ENCODE measurements at places on chromosomes 12 and 14.

GRCh38 chr12:11653215-11653753, 3.8 kb downstream of the ETV6 start:
- DNase-seq: no peak

DNA sequence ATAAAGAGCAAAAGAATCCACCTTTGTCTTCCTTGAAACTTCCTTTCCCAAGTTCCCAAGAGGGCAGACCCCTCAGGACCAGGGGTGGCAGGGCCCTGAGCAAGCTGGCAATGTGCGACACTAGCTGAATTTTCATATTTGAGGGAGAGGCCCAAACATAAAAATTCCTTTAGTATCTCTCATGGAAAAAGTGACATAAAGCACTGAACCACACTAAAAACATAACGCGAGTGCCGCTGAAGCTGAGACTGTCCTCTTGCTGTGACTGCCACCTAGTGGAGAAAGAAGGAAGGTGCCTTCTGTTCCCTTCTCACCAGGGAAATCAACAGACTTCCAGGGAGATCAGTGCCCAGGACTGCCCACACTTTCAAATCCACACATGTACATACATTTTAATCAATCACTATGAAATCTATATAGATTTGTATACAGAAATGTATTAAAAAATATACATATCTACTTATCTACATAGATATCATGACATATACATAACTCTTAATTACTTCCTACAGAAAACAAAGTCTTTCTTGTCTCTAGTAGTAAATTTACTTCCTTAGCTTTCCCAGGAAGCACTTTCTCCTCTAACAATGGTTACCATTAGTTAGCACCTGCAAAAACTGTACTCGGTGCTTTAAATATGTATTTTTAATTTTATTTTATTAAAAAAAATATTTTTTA, 53.8 kb downstream of the SSH1 start:
- peak; percentile 50 for DNase-seq

GRCh38 chr12:120404271-120404670, 33.6 kb upstream of the COX6A1 start:
- DNase-seq: no peak

DNA sequence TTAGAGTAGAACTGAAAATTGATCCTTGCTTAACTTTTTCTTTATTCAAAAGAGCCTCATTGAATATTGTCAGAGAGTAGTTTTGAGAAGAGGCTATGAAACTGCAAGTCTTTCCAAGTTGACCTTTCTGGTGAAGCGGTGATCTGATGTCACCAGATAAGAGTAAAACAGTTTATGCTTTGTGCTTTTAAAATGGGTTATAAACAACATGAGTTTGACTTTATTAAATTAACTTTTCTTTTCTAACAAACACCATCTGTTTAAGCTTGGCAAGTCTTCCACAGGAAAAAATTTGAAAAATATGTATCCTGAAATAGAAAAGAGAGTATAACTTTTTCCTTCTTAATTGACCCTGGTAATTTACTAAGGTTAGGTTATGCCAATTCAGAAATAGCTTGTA, 408.7 kb upstream of the NOVA1 start:
- DNase-seq: no peak

DNA sequence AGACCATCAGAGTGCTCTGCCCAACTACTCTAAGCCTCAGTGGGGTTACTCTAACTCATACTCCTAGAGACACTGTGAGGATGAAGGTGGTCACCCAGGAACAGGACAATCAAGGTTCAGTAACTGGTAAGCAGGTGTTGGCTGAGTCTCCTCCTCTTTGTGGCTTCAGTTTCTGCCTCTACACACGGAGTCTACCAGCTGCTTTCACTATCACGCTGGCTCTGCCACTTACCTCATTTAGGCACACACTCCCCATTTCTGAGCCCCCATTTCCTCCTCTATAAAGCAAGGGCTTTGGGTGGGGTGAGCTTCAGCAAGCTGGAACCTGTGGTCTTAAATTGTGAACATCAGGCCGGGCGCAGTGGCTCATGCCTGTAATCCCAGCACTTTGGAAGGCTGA, 7.3 kb upstream of the TCHP start:
- no peak for DNase-seq

GRCh38 chr14:43877351-43877960, 629.6 kb downstream of the FSCB start:
- DNase-seq: peak; percentile 51

- no peak for DNase-seq
Measured at GRCh38 chr14:63032076-63032475, 13.2 kb downstream of the KCNH5 start.

GRCh38 chr12:47121146-47121545, 41.4 kb upstream of the AMIGO2 start:
- no peak for DNase-seq

- no peak for DNase-seq
Measured at GRCh38 chr12:123754041-123754772, 7.9 kb upstream of the DNAH10 start.

DNA sequence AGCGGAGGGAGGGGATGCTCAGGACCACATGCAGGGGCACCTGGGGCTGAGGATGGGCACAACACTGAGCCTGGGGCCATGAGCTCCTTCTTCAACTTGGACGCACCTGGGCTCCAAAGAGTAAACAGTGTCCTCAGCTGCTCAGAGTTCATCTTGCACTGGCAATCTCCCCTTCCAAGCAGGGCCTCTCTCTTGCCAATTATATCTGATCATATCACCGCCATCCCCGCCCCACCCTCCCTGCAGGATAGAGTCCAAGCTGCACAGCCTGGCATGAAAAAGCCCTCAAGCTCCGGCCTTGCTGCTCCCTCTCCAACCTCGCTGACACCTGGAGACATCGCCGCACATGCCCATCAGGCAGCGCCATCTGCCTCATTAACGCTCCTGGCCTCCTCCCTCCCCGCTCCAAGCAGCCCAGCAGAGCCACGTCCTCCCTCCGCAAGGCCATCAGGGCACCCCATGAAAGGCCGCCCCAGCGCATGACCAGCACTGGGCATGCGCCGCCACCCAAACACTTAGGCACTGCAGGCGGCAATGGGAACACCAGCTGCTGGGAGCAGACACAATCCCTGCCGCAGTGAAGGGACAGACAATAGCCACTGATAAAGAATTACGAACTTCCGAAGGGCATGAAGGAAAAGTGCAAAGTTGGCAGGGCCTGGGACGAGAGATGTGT, 88.8 kb downstream of the CHGA start:
- DNase-seq: no peak

DNA sequence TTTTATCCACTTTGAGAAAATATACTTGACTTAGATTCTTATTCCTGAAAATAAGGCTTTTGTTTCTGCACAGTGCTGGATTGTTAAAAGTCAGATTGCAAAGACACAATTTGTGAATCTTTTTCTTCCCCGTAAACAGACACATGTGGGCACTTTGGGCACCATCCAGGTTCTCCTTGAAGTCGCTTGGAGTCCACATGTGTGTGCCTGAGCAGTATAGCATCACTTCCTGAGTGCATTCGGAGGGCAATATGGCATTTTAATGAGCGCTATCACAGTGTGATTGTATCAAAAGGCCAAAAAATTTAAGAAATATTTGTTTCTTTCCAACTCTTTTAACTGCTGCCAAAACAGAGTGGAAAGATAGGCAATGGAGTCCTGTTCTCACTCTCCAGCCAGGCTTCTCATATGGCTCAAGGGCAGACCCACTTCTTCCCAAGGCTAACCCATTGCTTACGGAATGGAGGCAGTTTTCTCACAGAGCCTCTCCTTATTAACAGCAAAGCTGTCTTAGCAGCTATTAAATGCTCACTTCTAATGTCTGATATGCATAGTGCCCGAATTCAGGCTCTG, 397.1 kb downstream of the EGLN3 start:
- DNase-seq: no peak
